Neural progenitor cell (in vitro differentiated cells): ENCODE measurements at places on chromosomes 3 and 15. TPM values are rescaled to one million over a fixed set of nuclear protein-coding genes. Genes with fewer than 3 reads are reported as not detected.
A peak's percentile ranks its signal among the peaks of the same experiment; 100 is the strongest.

DNA sequence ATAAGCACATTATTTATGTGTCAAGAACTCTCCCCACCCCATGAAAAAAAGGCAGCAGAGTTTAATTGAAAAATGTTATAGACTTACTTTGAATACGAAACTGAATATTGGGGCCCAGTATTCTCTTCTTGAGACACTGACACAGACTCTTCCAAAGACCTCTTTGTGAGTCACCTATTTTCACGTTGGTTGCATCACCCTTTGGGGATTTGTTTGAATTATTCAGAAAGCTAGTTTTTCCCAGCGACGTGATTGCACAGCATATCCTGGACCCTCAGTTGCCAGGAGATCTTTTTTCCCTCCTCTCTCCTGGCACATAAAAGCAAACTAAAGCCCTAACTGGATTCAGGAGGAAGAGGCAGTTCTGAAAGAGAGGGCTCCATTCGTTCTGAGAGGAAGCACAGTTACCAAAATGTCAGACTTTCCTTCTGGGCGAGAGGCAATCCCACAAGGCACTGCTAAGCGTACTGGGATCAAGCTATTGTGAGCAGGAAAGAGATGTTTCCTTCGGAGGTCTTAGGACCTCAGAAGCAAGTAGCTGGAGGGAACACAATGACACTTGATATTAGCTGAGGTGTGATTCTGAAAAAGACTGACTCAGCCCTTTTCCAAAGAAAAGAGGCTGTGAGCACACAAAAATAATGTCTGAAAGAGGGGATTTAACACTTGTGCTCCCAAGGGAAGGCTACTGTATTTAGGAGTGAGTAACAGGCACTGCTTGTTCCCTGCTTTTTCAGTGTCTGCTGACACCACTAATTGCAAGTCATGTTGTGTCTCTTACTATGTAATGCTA is 65.8 kb upstream of the CADPS start:
- peak overlapping the region; percentile 53 for H3K27ac ChIP-seq
- no peaks in the 10 kb centered on the region for H3K36me3 ChIP-seq
- peaks cover 20% of the 10 kb centered on the region for H3K4me1 ChIP-seq
- peak; percentile 23 for DNase-seq
- H3K27me3 ChIP-seq = no peaks in the 10 kb centered on the region

DNA sequence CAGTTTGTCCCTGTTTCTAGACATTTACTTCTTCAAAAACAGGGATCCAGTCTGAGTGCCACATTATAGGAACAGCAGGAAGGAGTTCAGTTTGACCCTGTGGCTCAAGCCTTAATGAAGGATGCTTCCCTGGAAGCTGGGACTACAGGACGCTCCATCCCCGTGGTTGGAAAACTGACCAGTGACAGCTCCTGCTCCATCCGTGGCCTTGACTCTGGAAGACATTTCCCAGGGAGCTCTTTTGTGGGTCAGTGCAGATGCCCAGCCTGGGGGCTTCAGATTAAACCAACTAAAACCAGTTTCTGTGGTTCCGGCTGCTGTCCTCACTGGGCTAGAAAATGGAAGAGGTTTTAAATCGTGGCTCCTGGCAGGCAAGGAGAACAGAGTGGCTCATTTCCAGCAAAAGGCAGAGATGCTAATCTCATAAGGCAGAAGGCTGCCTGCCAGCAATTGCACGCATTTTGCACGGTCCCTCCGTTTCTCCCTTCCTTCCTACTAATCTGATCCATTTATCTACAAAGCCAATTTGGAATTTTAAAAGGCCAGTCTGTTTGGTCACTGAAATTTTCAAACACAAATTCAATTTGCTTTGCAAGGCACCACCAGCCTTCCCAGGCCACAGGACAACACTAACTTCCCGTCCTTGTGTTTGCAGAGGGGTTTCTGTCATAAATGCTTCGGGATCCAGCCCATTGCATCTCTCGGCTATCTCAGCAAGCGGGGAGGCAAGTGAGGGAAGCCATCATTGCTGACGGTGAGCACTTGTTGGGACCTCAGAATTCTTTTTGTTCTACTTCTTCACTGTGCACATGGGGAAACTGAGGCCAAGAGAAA is 6.2 kb upstream of the SSUH2 start:
- no peaks in the 10 kb centered on the region for H3K4me1 ChIP-seq
- DNase-seq = no peak
- H3K27ac ChIP-seq = no peak overlapping the region
- H3K36me3 ChIP-seq = no peaks in the 10 kb centered on the region

DNA sequence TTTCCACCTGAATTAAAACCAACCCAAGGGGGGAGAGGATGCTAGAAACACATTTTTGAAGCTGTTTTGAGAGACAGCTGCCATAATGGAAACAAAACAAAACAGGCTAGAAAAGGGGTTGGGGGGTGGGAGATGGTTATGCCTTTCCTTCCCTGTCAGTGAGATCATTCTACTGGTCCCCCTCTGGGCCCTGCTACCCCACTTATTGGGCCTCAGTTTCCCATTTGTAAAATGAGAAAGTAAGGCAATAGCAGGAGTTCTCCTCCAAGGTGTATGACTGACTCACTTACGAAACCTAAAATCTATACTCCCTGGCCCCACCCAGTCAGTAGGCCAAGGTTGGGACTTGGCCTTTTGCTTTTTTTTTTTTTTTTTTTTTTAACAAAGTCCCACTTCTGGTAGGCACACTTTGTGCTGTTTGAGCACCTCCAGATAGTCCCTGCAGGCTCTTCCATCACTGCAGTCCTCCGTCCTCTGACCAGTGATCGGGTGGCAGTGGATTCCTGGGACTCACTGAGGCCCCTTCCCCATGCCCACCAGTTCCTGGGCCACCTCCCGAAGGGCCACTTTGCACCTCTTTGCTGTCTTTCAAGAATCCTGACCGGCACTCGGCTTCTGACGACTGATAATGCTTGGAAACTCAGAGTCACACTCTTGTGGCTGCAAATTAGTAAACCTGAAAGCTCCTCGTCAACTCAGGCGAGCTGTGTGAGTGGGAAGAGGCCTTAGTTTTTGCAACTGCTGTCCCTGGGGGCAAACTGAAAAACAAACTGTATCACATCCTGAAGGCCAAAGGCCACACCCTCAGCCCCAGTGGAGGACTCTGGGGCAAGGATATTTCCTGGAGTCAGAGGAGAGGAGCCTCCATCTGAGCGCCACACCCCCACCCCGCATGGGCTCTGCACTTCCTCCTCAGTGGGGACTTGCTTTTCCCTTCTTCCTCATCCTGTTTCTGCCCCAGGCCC is 6.7 kb upstream of the PSTPIP1 start:
- no peaks in the 10 kb centered on the region for H3K27me3 ChIP-seq
- H3K27ac ChIP-seq = no peak overlapping the region
- no peak overlapping the region for H3K4me3 ChIP-seq
- DNase-seq = no peak

GRCh38 chr3:70556056-70556455 is 243.6 kb upstream of the MDFIC2 start:
- no peak overlapping the region for H3K4me3 ChIP-seq
- H3K27ac ChIP-seq = no peak overlapping the region
- no peaks in the 10 kb centered on the region for H3K27me3 ChIP-seq
- H3K4me1 ChIP-seq = no peaks in the 10 kb centered on the region

GRCh38 chr3:151425627-151426340 is 35.1 kb downstream of the IGSF10 start:
- no peak for DNase-seq
- no peak overlapping the region for H3K4me3 ChIP-seq
- no peaks in the 10 kb centered on the region for H3K4me1 ChIP-seq
- no peaks in the 10 kb centered on the region for H3K36me3 ChIP-seq
- no peaks in the 10 kb centered on the region for H3K27me3 ChIP-seq
- no peak overlapping the region for H3K27ac ChIP-seq

DNA sequence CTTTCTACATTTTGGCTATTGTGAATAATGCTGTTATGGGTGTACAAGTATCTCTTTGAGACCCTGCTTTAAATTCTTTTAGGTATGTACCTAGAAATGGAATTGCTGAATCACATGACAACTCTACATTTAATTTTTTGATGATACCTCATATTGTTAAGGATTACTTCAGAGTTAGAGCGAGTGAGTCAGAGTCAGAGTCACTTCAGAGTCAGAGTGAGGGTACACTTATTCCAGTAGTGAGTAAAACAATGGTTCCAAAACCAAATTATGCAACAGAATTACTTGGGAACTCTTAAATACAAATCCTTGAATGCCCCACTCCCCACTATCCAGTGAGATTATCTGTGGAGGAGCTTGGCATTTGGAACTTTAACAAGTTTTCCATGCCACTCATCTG is 50.3 kb upstream of the SNRK start:
- no peak overlapping the region for H3K4me3 ChIP-seq
- no peak for DNase-seq
- no peaks in the 10 kb centered on the region for H3K4me1 ChIP-seq
- H3K27me3 ChIP-seq = no peaks in the 10 kb centered on the region
- no peaks in the 10 kb centered on the region for H3K36me3 ChIP-seq

GRCh38 chr3:105967117-105967516 is 98.3 kb upstream of the CBLB start:
- H3K36me3 ChIP-seq = no peaks in the 10 kb centered on the region
- H3K27me3 ChIP-seq = no peaks in the 10 kb centered on the region
- no peak overlapping the region for H3K4me3 ChIP-seq
- H3K27ac ChIP-seq = no peak overlapping the region
- no peak for DNase-seq
- no peaks in the 10 kb centered on the region for H3K4me1 ChIP-seq

- no peak for DNase-seq
- H3K4me1 ChIP-seq = no peaks in the 10 kb centered on the region
- H3K27ac ChIP-seq = no peak overlapping the region
- H3K27me3 ChIP-seq = no peaks in the 10 kb centered on the region
These were observed 45.9 kb downstream of the ATP2C1 start for GRCh38 chr3:130939753-130940152.

DNA sequence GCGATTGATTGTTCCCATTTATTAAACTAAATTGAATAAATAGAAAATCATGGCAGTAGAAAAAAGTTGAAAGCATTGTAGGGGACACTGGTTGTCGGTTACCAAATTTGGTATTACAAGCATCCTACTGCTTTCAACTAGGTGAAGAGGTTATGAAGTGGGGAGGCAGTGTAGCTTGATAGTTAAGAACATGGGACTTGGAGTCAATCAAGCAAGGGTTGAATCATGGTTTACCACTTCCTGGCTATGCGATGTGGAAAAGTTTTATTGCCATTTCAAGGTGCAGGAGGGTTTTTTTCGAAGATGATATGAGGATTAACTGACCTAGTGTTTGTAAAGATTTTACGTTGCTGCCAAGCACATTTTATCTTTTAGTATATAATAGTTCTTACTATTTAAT is 318.2 kb upstream of the KCNH8 start:
- H3K27ac ChIP-seq = no peak overlapping the region
- DNase-seq = no peak
- H3K4me1 ChIP-seq = no peaks in the 10 kb centered on the region

GRCh38 chr15:85003593-85004312 is 22.1 kb downstream of the PDE8A start:
- H3K4me3 ChIP-seq = no peak overlapping the region
- H3K27me3 ChIP-seq = no peaks in the 10 kb centered on the region
- H3K4me1 ChIP-seq = peaks cover 9% of the 10 kb centered on the region

- no peak overlapping the region for H3K4me3 ChIP-seq
- DNase-seq = no peak
- no peaks in the 10 kb centered on the region for H3K27me3 ChIP-seq
- peaks cover 6% of the 10 kb centered on the region for H3K4me1 ChIP-seq
- no peaks in the 10 kb centered on the region for H3K36me3 ChIP-seq
These were observed 14.1 kb downstream of the ACKR2 start for GRCh38 chr3:42823351-42823750.

GRCh38 chr3:87136066-87136596 is 91.0 kb upstream of the CHMP2B start:
- H3K4me3 ChIP-seq = no peak overlapping the region
- no peaks in the 10 kb centered on the region for H3K36me3 ChIP-seq
- H3K4me1 ChIP-seq = no peaks in the 10 kb centered on the region
- H3K27ac ChIP-seq = no peak overlapping the region
- DNase-seq = no peak

GRCh38 chr3:143099690-143100089 is 19.9 kb upstream of the CHST2 start:
- no peaks in the 10 kb centered on the region for H3K36me3 ChIP-seq
- no peaks in the 10 kb centered on the region for H3K4me1 ChIP-seq
- no peak overlapping the region for H3K4me3 ChIP-seq

GRCh38 chr3:71225951-71226564 is 357.5 kb downstream of the FOXP1 start:
- no peak overlapping the region for H3K4me3 ChIP-seq
- no peak overlapping the region for H3K27ac ChIP-seq
- peaks cover 16% of the 10 kb centered on the region for H3K4me1 ChIP-seq

- H3K27ac ChIP-seq = no peak overlapping the region
- H3K36me3 ChIP-seq = no peaks in the 10 kb centered on the region
- DNase-seq = no peak
- no peaks in the 10 kb centered on the region for H3K4me1 ChIP-seq
These were observed 48.1 kb upstream of the NPAP1 start for GRCh38 chr15:24627443-24627842.

DNA sequence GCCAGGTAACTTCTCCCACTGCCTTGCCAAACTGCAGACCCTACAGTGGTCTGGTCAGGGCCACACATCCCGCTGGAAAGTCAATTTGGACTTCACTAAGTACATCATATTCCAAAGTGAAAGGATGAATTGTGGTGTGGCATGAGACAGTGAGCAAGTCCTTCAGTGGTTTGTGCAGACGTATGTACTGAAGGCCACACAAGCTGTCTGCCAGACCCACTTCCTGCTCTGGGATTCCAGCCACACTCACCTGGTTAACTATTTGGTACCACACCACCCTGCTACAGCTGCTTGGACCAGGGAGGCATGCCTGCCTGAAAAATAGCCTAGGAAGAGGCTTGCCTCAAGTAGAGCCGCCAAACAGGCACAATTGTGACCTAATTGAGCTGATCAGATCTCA is 94.1 kb upstream of the STRIT1 start:
- H3K36me3 ChIP-seq = no peaks in the 10 kb centered on the region
- no peaks in the 10 kb centered on the region for H3K27me3 ChIP-seq
- H3K4me1 ChIP-seq = peaks cover 33% of the 10 kb centered on the region

- DNase-seq = no peak
- no peak overlapping the region for H3K27ac ChIP-seq
- H3K4me3 ChIP-seq = no peak overlapping the region
- H3K27me3 ChIP-seq = no peaks in the 10 kb centered on the region
- H3K36me3 ChIP-seq = no peaks in the 10 kb centered on the region
These were observed 55.8 kb upstream of the FAM98B start for GRCh38 chr15:38398134-38398533.

GRCh38 chr15:59367022-59367451 is 5.6 kb downstream of the MYO1E start:
- H3K4me1 ChIP-seq = peaks cover 6% of the 10 kb centered on the region
- H3K27me3 ChIP-seq = peaks cover 15% of the 10 kb centered on the region
- DNase-seq = no peak
- no peaks in the 10 kb centered on the region for H3K36me3 ChIP-seq
- H3K4me3 ChIP-seq = no peak overlapping the region
- H3K27ac ChIP-seq = no peak overlapping the region

- H3K27ac ChIP-seq = no peak overlapping the region
- no peaks in the 10 kb centered on the region for H3K36me3 ChIP-seq
- no peaks in the 10 kb centered on the region for H3K27me3 ChIP-seq
- peaks cover 38% of the 10 kb centered on the region for H3K4me1 ChIP-seq
- no peak for DNase-seq
These were observed 396.8 kb upstream of the TBL1XR1 start for GRCh38 chr3:177594096-177594495.

GRCh38 chr3:164852866-164853265 is 225.4 kb downstream of the SI start:
- H3K4me1 ChIP-seq = no peaks in the 10 kb centered on the region
- H3K27ac ChIP-seq = no peak overlapping the region
- H3K36me3 ChIP-seq = no peaks in the 10 kb centered on the region

The FBXW12 gene
- 0.82 and 1.4 TPM in 2 replicates for total RNA-seq

The SLITRK3 gene
- total RNA-seq = 0.79 and 1.1 TPM in 2 replicates

The FANCD2OS gene
- not detected in 2 replicates for total RNA-seq

The HCLS1 gene
- not detected in 2 replicates for total RNA-seq

The PARP15 gene
- 0.06 TPM in 1 of 2 replicates, not detected in the other for total RNA-seq

The SKOR1 gene
- total RNA-seq = 0.09 and 0.51 TPM in 2 replicates

The PP2D1 gene
- not detected in 2 replicates for total RNA-seq

The TTC21A gene
- total RNA-seq = 1.2 and 2.3 TPM in 2 replicates

The MEX3B gene
- total RNA-seq = 29.5 and 41.3 TPM in 2 replicates

The RBPMS2 gene
- total RNA-seq = 0.15 and 1.8 TPM in 2 replicates

The ANKUB1 gene
- total RNA-seq = not detected in 2 replicates
